Smooth muscle cell of trachea (primary cell): ENCODE measurements at places on chromosomes 16 and 17. TPM values are rescaled to one million over a fixed set of nuclear protein-coding genes. Genes with fewer than 3 reads are reported as not detected.

The PYDC1 gene
- total RNA-seq: not detected in 2 replicates

The MPO gene
- 0.15 and 0.17 TPM in 2 replicates for total RNA-seq

The TXNDC11 gene
- 25.7 and 26.1 TPM in 2 replicates for total RNA-seq

The HOXB7 gene
- 1.7 and 2.0 TPM in 2 replicates for total RNA-seq

The TLCD3B gene
- total RNA-seq: not detected in 2 replicates

The GPR139 gene
- not detected in 2 replicates for total RNA-seq

The PRDM7 gene
- total RNA-seq: not detected in 2 replicates

The TBC1D3E gene
- total RNA-seq: not detected in 2 replicates

The CCDC182 gene
- not detected in 2 replicates for total RNA-seq

The SLFN11 gene
- 70.8 and 90.3 TPM in 2 replicates for total RNA-seq

The TEX19 gene
- total RNA-seq: not detected in 2 replicates

The ZNF597 gene
- 1.3 and 2.0 TPM in 2 replicates for total RNA-seq

The MMP25 gene
- 0.15 TPM in 1 of 2 replicates, not detected in the other for total RNA-seq

The KRTAP1-5 gene
- 2.2 TPM in 1 of 2 replicates, not detected in the other for total RNA-seq

The P3H4 gene
- total RNA-seq: 41.6 and 64.2 TPM in 2 replicates

The PRSS33 gene
- not detected in 2 replicates for total RNA-seq

The CDK10 gene
- total RNA-seq: 39.6 and 39.9 TPM in 2 replicates

The PPY gene
- not detected in 2 replicates for total RNA-seq

The CA10 gene
- total RNA-seq: not detected in 2 replicates

The SLC5A10 gene
- total RNA-seq: not detected in 2 replicates

The KRT33A gene
- total RNA-seq: not detected in 2 replicates

The KRTAP9-8 gene
- not detected in 2 replicates for total RNA-seq

The KRTAP2-4 gene
- not detected in 2 replicates for total RNA-seq

The CCDC78 gene
- total RNA-seq: 1.6 and 3.8 TPM in 2 replicates

The SGCA gene
- 0.73 and 3.3 TPM in 2 replicates for total RNA-seq

The KIF18B gene
- total RNA-seq: 0.50 and 6.7 TPM in 2 replicates

The NPIPB2 gene
- total RNA-seq: 9.3 and 13.6 TPM in 2 replicates
